ENCODE measurements at places on chromosomes 16 and 17.

DNA sequence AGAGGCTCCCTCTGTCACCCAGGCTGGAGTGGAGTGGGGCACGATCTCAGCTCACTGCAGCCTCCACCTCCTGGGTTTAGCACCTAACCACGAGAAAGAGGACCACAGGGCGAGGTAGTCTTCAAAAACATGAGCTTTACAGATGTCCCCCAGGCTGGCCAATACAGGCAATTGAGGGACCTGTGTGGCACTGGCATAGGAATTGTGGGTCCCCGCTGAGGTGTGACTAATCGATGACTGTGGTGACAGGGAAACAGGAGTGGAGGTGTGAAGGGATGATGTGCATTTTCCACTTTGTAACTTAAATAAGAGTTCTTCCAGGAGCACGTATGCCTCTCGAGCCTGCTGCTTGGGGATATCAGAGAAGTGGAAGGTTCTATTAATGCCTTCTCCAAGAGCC, 12.6 kb upstream of the ARHGAP17 start:
- DNase-seq, result no peak

DNA sequence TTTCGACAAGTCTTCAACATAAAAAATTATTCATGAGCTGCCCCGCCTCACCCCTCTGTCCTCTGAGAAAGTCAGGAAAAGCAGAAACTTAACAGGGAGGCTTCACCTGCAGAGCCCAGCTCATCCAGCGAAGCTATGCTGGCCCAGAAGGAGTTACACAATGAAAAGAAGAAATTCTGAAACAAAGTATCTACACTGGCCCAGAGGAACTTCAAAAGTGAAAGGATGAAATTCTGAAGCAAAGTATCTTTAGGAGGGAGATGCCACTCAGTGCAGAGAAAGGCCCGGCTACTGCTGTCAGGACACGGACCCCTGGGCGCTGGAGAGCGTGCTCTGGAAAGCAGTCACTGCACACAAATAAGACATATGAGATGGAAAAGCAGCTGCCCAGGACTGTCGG, 1.6 kb downstream of the GALNS start:
- DNase-seq, result no peak

DNA sequence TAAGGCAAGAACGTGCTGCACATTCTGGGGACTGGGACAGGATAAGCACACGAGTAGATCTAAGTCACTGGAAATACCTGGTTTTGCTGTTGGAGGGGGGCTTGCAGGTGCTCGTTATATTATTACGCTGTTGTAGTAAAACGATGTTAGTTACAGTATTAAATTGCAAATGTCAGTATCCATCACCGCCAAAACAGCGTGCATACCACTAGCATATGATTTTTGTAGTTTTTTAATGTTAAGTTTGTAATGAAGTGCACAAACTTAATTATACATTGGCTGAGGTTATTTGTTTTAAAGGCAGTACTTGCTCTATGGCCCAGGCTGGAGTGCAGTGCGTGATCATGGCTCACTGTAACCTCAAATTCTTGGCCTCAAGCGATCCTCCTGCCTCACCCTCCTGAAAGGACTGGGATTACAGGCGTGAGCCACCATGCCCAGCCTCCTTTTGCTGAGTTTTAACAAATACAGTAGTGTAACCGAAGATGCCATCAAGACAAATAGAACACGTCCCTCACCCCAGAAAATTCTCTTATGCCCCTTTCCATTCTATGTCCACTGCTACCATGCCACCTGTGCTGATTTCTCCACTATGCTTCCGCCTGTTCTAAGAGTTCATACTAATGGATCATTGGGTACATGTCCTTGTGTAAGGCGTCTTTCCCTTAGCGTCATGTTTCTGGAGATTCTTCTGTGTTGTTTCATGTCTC, 20.7 kb upstream of the CSNK1D start:
- no peak for DNase-seq

- peak; percentile 47 for DNase-seq
These were observed at the start of gene WFIKKN2 for GRCh38 chr17:50835301-50836234. WFIKKN2 (plus strand) TSS chr17:50835586; CDS start chr17:50835938, 352 bp downstream.

DNA sequence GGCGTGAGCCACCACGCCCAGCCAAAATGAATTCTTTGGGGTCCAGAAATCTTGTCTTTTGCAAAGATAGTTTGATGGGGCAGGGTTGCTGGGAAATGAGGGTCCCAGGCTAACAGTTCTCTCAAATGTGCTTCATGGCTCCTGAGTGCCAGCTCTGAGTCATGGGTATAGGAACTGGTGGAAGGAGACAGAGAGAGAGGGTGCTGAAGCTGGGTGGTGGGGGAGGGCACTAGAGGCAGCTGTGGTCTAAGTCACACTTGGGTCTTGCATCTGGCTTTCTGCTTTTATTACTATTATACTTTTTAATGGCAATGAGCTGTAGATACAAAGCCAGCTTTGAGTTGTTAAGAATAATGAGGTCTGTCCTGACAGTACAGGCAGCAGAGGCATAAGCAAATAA, 54.6 kb downstream of the PRKCA start:
- no peak for DNase-seq

DNA sequence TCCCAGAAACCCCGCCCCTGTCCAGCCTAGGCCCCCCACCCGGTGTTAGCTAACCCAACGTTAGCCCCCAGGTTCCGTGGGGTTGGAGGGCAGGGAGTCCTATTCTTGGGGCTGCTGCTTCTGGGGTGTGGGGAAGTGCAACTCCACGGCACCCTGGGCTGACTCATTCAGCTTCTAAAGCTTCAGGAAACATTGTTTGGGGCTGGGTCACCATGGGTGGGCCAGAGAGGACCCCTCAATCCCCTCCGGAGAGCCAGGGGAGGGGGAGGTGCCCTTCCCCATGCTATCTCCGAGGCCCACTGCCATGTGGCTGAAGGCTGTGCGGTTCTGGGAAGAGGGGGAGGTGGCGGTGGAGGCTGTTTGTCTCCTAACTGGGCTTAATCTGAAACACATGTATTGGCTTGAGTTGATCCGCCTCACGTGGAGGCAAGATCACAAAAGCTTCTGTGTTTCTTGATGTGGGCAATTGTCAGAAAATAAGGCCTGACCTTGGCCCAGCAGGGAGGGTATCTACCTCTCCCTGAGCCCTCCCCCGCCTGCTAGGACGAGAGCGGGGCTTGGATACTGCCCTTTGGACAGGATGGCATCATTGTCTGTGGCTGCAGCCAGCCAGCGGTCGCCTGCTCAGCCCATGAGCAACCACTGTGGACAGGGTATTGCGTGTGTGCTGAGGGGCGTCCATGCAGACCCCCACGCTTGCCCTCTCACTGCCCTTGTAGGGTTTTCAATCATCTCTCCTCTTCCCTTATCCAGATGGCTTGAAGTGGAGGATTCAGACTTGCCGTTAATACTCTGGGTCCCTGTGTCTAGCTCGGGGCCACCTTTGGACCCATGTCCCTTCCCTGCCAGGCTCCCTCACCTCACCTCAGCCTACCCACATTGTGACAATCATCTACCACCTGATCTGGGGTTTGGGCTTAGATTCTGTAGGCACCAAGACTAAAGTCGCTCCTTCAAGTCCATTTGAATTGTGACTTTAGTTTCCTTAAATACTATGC, 1.3 kb downstream of the SERPINF1 start:
- DNase-seq, result peak; percentile 71

DNA sequence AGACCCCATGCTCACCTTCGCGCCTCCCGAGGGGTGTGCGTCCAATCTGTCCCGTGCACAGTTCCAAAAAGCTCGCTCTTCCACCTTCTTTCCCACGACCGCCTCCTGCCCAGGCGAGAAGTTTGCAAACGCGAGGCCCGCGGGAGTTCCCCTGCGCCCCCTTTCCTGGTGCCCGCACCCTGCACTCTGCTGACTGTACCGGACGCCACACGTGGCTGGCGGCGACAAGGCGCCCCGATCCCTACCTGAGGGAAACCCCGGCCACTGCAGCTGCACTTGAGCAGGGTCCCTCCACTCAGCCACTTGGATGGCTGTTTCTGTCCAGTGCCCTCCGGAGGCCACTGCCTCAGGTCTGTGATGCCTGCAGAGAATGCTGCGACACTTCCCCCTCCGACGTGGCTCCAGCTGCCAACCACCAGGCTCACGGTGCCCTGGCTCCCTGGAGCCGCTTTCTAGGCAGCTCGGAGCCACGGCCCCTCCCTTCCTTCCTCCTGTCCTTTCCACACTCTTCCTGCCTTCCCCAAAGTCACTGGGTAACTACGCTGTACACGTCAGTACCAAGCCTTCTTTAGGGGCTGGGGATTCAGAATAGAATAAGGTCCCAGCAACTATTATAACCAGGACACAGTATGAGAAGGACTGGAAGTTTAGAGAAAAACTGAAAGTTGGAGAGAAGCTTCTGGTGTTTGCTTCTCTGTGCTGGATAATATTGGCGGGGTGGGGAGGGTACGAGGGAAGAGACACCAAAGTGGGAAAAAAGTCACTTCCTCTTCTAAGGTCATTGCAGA, at the start of gene MLKL:
TSS of gene MLKL (minus strand) at position 425 of the 788 bp plus-strand sequence. CDS start 5,105 bp downstream, outside the sequence.
- DNase-seq, result peak; percentile 50

DNA sequence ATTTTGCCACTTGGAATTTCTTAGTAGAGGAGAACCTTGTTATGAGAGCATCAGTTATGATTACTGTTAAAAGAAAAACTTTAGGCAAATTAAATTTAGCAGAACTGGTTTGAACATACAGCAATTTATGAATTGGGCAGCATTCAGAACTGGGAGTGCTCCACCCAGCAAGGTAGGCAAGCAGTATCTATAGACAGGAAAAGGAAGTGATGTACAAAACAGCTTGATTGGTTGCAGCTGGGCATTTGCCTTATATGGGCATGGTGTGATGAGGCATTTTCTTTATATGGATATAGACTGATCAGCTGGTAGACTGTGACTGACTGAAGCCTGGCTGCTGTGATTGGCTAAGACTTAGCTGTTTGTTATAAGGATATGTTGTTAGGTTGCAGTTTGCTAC, 17.6 kb upstream of the CYLD start:
- DNase-seq, result no peak

GRCh38 chr17:39195568-39196160, 1.8 kb downstream of the CACNB1 start:
- DNase-seq, result no peak

DNA sequence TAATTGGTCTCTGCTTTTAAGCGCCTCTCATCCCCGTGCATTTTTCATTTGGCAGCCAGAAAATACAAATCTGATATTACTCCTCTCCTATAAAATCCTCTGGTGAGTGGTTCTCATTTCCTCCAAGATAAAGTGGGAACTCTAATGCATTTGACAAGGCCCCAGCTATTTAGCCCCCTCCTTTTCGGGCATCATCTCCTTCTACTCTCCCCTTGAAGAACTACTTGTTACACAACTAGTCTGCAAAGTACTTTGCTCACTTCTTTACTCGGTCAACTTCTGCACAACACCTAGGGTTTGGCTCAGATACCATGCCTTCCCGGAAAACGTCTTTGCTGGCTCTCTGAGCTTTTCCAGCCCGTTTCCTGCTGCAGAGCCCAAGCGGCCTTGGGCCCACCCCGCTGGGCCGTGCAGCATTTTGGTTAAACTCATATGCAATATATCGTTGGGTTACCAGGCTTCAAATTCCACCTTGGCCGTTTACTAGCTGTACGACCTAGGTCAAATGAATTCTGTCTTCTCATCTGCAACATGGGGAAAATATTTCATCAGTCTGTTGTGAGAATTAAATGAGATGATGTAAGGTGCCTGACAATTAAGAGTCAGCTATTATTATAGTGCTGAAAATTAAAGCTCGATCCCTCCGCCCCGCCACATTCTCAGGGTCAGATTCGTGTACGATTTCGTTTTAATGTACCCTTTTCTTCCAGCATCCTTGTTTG, 883 bp upstream of the TAF15 start:
- DNase-seq, result no peak

- DNase-seq, result no peak
These were observed 19.9 kb downstream of the NQO1 start for GRCh38 chr16:69706256-69706974.

GRCh38 chr17:50149091-50149416, 1.4 kb downstream of the PPP1R9B start:
- no peak for DNase-seq

DNA sequence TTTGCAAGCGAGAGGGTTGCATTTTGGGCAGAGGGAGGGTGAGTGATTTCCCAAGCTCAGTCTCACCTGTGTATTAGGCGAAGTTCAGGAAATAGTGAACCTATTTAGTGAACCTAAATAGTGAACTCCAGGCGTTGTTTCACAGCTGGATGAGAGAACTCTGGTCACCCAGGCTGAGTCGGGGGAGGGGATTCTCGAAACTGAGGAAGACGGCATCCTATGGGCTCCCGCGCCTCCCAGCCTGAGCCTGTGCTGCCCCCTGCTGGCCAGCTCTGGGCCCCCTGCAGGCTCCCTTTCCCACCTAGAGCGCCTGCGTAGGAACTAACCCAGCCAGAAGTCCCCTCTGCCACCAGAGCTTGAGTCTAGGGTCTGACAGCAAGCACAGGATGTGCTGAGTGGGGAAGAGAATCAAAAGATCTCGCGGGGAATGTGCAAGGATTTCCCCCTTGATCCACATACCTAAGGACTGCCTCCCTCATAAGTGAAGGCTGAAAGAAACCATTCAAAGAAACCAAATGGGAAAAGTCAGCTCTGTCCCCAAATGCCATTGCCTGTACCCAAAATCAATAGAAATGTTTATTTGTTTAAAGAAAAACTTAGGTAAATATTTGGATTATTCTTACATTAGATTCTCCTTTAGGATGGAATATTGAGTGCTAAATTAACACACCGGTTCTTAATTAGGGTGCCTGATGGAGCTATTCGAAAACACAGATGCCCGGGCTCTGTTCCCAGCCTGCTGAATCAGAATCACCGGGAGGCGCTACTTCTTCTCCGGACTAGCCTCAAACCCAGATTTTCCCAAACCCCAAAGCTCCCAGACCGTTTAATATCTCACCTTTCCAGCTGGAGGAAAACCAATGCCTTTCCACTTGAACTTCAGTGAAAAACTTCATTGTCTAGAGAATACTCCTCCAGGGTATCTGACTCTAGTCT, 14.8 kb upstream of the MARVELD3 start:
- DNase-seq, result peak; percentile 66

- no peak for DNase-seq
These were observed 78.1 kb downstream of the TUBD1 start for GRCh38 chr17:59814685-59815084.

- no peak for DNase-seq
These were observed 729.3 kb upstream of the KIF2B start for GRCh38 chr17:53093391-53093790.

DNA sequence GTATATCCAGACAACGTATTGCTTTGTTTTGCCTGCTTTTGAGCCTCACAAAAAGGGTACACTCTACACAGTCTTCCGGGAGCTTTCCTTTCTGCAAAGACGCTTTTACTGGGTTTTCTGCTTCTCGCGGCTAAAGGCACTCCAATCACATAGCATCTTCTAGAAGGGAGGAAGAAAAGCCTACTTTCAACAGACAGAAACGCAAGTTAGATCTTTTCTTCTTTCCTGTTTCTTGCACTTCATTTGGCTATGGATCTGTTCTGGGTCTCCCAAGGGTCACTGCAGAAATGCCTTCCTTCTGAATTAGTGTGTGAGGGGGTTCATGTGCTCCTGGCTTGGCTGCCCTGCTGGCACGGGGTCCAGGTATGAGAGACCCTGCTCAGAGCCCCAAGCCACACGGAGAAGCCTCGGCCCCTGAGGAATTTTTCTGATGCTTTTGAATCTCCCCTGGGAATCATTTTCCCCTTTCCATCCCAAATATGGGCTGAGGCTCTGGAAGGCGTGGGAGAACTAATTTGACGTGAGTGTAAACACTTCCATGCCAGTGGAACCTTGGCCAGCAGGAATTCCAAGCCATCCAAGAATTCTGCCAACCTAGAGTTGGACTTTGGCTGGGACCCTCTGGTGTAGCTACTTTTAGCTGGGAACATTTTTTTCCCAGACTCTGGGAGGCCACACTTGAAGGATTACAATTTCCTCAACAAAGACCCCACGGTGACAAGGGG, 49.6 kb upstream of the NKD1 start:
- DNase-seq, result no peak
